ENCODE measurements at places on chromosomes 2 and 18.

DNA sequence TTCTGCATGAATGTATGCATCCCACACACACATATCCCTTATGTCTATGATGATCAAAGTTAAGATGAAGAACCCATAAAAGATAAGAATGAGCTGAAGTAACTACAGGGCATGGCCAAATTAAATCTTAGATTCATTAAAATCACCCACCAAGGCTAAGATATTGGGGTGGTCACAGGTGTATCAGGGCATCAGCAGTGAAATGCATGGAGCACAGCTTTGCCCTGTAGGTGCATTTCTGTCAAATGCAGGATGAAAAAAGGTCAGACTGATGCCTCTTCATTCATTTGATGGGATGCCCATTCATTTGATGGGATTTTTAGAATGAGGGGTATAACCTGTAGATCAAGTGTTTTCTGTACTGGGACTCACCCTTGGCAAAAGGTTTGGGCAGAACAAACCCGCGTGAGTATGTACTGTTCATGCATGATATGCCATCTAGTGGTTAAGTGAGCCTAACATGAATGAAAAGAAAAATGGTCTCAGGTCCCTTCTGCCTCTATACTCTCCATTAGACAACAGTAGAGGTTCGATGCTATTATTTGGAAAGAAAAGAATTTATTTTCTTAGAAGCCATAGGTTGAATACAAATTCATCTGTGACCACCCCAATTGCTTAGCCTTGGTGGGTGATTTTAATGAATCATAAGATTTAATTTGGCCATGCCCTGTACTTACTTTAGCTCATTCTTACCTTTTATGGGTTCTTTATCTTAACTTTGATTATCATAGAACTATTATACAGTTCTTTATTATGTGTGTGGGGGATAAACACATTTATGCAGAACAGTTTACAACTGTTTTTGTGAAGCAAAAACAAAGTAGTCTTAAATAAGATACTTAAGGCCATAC lies 43.2 kb upstream of the NOSTRIN start:
- DNase-seq: no peak

GRCh38 chr2:52976143-52976949 lies 791.3 kb upstream of the CHAC2 start:
- DNase-seq: no peak

- DNase-seq: no peak
Observed at GRCh38 chr2:156490466-156490840, 54.3 kb downstream of the GPD2 start.

DNA sequence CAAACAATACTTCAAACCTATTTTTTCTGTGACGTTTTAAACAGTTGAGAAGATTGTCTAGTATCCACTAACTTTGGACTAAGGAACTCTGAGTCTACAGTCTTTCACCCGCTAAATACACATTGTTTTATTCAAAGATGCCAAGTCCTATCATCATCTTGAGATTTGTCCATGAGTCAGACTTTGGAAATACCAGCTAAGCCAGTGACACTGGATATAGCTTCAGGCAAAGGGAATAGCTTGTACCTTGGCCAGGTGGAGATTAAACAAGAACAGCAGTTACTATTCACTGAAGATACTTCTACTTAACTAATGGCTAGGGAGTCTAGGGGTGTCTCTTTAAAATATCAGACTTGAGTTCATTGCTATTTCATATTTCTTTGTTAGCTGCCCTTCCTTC lies 137.5 kb downstream of the COMMD1 start:
- no peak for DNase-seq

DNA sequence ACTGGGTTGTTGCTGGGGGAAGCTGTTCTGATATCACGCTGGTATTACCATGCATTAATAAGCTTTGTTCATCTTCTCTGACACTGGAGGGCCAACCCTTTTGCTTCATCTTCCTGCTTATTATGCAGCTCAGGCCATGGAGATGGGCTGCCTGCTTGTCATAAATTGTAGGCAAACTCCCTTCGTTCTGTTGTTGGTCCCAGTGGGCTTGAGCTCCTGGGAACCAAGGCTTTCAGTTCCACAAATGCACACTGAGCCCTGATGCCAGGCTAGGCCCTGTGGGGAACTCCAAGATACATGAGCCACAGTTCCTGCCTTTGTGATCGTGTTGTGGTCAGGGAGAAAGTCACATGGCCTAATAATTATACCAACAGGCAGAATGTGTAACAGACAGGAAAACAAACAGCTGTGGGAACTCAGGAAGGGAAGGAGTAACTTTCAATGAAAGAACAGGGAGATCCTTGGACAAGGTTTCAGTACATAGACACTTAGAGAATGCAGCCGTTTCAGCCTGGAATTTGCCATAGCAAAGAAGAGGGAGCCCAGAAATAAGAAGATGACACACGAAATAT lies 49.0 kb upstream of the BCL2L11 start:
- no peak for DNase-seq

DNA sequence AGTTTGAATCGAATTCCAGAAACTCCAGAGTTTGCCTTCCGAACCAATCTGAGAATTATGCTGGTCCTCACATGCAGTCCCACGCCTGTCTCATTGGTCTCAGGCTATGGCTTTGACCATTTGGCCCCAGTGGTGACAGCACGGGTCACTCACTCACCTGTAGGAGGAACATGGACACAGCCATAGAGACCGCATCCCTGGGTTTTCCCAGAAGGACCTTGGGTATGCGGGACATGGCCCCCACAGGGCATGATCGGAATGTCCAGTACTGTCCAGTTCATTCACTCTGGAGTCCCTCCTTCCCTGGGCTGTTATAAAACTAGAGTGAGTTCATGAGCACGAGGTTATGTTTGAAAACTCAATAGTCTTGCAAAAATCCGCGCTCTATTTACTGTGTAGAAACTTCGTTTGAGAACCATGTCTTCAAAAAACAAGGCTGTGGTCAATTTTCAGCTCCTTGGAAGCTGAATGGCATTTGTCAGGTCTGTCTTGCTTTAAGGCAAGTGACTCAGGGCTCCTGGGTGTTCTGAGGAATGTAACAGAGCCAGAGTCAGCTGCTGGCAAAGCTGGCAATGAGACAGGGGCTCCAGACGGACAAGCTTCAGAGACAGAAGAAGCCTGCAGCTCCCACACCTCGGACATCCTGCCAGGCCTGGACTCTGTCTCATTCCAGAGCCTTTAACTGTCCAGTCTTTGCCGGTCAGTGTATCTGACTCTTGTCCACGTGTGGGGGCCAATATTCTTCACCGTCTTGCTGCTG lies 86.7 kb upstream of the TMEM18 start:
- no peak for DNase-seq
